Cortex of kidney (tissue), 1 donor: ENCODE measurements at places on chromosomes 6 and 20.

DNA sequence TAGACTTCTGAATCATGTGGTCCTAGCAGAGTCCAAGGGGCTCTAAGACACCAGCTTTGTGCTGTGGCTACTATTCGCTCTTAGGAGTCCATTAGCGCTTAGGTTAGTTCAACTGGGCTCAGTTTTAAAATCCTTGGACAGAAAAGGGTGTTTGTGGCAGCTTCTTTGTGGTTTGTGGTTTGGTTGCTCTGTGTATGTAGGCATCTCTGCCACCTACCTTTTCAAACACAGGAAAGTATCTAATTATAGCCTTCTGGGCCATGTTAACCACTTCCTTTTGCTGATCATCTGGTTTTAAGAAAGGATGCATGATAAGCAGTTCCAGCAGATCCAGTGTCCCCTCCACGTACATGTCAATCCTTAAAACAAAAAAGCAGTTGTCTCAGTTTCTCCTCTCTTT lies 10.8 kb downstream of the GSTA4 start:
- no peak for DNase-seq

DNA sequence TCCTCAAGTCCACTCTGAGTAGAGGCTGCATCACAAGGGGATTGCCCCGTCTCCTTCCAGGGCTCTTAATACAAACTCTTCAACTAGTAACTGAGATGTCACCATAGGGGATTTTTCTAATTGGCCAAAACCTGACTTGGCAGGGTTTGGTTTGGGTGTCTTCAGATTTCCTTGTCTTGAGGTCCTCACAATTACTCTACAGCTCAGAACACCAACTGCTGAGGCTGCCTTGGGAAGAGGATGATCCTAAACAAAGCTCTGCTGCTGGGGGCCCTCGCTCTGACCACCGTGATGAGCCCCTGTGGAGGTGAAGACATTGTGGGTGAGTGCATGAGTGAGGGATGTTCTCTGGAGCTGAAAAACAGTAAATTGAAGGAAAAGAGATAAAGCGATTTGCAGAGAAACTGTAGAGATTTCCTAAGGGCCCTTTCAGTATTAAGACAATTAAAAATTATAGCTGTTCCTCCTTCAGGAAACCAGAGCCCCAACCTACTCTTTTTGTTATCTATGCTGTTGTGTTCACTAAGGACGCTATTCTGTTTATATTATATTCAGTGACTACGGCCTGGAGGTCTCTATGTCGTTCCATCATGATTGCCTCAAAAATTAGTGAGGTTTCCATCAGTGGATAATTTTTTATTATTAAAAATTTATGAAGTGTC lies at the start of gene HLA-DQA1:
TSS of gene HLA-DQA1 (plus strand) at position 188 of the 662 bp plus-strand sequence. CDS start at position 241, 53 bp downstream.
- no peak for DNase-seq

- no peak for DNase-seq
Measured at GRCh38 chr6:13076575-13076974, 251.8 kb downstream of the TBC1D7 start.

DNA sequence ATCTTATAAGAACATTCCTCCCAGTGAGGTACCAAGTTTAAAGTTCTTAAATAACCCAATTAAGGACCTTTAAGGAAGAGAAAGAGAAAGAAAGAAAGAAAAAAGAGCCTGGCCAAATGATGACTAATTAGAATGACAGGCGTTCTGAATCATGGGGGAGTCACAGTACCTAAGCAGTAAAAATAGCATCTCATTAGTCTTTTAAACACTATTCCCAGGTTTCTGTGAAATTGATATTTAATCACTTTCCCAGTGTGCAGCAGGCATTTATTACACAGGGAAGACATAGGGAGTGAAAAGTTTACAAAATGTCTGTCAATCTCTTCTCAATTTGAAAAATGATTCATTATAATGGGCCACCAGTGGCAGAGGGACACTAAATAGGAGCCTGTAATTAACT lies 251.4 kb upstream of the MANEA start:
- DNase-seq, result no peak

DNA sequence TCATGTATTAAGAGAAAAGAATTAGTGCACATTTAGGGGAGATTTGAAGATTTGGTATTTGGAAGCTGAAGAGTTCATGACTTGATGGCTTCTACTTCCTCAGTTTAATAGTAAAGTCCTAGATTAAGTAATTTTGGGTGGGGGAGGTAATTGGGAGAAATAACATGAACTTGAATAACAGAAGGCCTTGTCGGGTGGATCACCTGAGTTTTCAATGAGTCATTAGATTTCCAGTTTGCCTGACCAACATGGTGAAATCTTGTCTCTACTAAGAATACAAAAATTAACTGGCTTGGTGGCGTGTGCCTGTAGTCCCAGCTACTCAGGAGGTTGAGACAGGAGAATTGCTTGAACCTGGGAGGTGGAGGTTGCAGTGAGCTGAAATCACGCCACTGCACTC lies 181.0 kb downstream of the GJA1 start:
- DNase-seq, result no peak

- no peak for DNase-seq
Measured at GRCh38 chr6:139653111-139653510, 278.7 kb upstream of the CITED2 start.

DNA sequence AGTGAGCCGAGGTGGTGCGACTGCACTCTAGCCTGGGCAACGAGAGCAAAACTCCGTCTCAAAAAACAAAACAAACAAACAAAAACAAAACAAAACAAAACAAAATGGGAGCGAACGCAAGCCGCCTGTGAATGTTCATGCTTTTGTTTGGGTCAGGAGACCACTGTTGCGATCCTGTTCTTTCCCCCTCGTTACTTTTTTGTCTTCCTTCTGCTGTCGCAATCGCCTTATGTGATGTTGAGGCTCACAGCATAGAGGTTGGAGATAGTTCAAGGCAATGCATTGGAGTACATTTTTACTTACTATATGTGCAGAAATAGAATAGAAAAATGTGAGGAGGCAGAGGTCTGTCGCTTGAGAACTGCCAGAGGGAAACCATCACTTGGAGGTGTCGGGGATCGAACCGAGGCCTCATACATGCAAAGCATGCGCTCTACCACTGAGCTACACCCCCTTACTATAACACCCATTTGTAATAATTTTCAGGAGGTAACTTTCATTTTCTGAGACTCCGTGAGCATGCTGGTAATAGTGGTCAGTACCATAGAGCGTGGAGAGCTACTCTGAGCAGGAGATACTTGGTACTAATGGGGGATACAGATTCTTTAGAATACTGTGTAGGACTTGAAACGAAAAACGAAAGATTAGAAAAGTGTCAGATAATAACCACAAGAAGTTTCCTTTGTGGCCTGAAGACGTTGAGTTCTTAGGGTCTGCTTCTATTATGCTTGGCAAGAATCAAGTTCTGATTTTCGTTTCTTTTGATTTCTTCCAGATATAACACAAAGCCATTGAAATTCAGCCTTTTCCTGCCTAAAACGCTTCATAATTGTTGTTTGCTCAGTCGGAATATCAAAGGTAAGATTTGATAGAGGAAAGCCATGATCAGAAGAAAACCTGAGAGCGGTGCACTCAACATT lies 121.1 kb downstream of the TRIM27 start:
- DNase-seq, result no peak

GRCh38 chr6:116971959-116972358 lies 94.9 kb downstream of the RFX6 start:
- DNase-seq, result no peak

GRCh38 chr6:25458485-25458884 lies 179.3 kb downstream of the CARMIL1 start:
- no peak for DNase-seq

GRCh38 chr6:41872147-41872546 lies 23.0 kb downstream of the USP49 start:
- no peak for DNase-seq

GRCh38 chr20:50302341-50303057 lies 111.9 kb downstream of the CEBPB start:
- DNase-seq, result no peak

DNA sequence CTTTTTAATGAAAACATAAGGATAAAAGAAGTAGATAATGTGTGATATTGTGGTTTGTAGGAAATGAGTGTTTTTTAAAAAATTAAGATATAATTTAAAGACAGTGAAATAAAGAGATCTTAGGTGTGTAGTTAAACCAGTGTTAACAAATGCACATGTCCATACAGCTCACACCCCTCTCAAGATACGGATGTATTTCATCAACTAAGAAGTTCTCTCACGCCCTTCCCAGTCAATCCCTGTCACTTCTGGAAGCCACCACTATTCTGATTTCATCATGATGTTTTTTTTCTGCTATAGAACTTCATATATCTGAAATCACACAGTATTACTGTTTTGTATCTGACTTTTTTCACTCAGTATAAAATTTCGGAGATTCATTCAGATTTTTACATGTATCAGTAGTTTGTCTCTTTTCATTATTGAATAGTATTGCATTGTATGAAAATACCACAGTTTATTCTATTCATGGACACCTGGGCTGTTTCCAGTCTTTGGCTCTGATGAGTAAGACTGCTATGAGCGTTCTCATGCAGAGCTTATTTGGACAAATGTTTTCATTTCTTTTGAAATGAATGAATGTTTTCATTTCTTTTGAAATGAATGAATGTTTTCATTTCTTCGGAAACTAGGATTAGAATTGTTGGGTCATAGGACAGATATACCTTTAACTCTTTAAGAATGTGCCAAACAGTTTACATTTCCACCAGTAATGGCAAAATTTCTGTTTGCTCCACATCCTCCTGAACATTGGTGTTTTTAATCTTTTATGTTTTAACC lies 49.7 kb upstream of the ELOVL5 start:
- DNase-seq, result no peak

GRCh38 chr6:42935322-42935721 lies 6.0 kb downstream of the CNPY3 start:
- no peak for DNase-seq

GRCh38 chr6:5996714-5997419 lies 9.9 kb downstream of the NRN1 start:
- DNase-seq, result no peak

GRCh38 chr6:164069350-164069990 lies 655.0 kb downstream of the QKI start:
- no peak for DNase-seq

DNA sequence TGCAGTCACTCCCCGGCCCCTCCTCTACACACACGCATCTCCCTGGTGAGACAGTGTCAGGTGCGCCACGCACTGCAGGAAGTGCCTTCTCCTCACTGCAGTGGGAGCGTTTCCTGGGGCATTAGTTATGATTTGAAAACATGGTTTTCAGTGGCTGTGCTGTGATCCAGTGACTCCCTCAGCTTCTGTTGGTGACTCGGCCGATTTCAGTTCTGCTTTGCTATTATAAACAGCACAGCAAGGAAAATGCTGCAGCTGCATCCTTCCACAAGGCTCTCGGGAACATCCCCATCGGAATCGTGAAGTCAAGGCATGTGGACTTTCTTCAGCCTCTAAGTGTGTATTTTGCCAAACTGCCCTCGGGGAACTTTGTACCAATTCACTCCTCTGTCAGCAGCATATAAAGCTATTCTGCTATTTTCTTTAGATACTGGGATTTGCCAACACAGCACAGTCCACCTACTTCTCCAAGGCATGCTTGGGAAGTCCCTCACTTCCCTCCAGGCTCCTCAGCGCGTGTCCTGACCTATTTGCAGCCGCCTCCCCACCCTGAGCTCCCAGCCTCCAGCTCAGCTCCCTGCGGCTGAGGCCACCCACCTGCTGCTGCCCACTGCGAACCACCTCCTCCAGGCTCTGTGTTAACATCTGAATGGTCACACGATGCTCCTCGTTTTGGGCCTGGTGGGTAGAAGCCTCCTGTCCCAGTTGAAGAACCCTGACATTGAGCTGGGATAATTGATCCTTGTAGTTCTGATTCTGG lies 54.5 kb downstream of the GINS1 start:
- no peak for DNase-seq

- DNase-seq, result no peak
Measured at GRCh38 chr6:165807249-165807960, 144.4 kb upstream of the PDE10A start.

GRCh38 chr6:90722648-90723047 lies 135.8 kb upstream of the MAP3K7 start:
- no peak for DNase-seq

DNA sequence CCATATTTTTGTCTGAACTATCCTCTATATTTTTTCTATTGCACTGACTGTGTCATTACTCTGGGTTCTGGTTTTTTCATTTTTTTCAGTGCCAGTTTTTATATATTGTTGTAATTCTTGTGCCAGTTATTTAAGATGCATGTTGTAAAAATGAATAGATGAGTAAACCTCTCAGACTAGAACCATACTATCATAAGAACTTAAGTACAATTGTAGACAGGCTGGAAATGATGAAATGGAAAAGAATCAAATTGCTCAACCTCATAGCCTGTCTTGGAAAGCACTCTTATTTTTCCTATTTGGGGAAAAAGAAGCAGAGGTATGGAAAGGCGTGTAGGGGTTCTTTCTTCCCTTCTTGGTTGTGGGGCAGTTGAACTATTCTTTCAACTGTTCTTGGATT lies 30.2 kb downstream of the PANK2 start:
- no peak for DNase-seq

DNA sequence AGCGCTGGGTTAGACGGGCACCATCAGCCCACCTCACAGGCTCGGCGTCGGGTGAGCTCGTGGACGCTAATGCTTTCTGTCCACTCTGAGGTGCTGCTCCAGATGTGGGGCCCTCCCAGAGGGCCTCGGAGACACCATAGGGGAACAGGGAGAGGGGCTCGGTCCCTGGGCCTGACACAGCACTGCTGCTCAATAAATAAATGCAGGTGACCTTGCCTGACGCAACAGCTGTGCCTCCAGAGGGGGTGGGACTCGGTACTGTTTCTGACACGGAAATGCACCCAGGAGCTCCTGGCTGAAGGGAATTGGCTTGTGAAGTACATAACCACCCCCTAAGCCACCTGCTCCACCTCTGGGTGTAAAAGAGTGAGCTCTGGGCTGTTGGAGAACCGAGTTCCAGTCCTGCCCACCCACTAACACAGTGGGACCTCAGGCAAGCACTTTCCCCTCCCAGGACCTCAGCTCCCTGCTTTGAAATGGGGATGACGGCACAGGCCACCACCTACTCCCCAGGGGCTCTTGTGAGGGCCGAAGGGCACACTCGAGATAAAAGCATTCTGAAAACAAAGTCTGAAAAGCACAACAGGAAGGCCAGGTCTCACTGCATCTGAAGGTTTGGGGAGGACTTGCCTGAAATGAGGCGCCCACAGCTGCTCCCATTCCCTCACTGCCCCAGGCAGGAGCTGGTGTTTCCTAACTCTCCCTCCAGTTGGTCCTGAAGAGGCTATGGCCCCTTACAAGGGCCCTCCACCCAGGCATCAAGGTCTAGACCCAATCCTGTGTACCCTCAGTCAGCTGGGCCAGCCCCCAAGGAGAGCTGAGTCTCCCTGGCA lies 6.7 kb downstream of the KCNK15 start:
- no peak for DNase-seq

- DNase-seq, result no peak
Measured at GRCh38 chr6:109308018-109308492, 74.2 kb downstream of the CD164 start.
